NCI-H1694 (cell line): ENCODE measurements at places on chromosomes 1 and 21.

DNA sequence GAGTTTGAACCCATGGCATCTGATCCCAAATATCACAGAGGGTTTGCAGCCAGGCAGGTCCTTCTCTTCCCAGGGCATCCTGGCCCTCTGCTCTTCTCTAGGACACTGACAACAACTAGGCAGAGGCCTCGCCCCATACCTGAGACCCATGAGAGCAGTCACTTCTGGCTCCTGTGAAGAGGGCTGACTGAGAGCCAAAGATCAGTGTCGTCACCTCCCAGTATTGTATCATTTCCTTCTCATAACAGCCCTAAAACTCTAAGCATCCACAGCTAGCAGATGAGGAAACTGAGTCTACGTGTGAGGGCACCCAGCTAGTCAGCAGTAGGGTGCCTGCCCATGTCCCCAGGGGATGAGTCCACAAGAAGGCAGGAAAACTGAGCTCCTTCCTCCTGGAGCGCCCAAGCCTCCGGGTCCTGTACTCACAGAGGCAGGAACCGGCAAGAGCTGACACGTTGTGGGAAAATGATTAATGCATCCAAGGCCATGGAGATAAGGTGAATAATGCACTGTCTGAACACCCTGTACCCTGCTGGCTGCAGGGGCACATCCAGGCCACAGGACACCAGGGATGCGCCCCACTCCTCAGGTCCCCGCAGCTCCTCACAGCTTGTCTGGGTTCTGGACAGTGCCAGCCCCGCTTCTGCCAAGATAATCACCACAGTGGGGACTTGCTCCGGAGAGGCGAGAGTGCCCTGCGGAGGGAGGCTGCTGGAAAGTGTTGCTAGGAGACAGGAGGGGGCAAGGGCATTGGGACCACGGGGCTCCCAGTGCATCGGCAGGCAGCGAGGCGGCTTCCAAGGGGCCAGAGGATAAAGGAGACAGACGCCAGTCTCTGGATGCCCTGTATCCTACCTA lies 340.0 kb downstream of the NPHP4 start:
- DNase-seq, result no peak

- DNase-seq, result no peak
Measured at GRCh38 chr1:65065524-65066418, 82.2 kb upstream of the AK4 start.

GRCh38 chr1:212528501-212528900 lies 80.1 kb upstream of the ATF3 start:
- DNase-seq, result no peak

DNA sequence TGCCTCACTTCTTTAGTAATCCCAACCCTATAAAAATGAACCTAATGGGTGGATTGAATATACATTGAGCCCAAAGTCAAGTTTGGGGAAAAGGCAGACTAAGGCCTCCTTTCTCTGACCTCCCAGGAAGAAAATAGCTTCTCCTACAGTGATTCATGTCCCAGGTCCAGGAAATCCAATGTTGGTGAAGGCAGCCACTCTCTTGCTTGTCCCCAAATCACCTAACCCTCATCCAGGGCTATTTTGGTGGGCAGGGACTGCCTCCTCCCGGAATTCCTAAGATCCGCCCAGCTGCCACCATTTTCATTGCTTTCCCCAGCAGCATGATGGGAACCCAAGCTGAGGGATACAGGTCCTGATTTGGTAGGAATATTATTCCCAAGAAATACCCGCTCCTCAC lies 8.4 kb downstream of the MYOG start:
- DNase-seq, result no peak

DNA sequence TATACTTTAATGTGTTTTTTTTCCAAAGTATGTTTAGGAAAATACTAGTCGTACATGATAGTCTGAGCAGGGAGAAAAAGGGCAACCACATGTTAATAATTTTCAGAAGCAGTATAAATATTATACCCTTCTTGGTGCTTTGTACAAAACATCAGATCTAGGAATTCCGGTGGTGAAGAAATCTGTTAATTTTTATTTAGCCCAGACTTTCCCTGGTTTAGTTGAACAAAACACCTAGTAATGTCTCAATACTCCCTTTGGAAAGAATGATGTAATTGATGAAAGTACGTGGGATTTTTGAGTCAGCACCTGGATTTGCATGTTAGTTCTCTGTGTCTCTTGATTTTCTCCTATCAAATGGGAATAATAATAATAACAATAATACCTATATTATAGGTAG lies 38.4 kb upstream of the KCNK2 start:
- DNase-seq, result no peak

DNA sequence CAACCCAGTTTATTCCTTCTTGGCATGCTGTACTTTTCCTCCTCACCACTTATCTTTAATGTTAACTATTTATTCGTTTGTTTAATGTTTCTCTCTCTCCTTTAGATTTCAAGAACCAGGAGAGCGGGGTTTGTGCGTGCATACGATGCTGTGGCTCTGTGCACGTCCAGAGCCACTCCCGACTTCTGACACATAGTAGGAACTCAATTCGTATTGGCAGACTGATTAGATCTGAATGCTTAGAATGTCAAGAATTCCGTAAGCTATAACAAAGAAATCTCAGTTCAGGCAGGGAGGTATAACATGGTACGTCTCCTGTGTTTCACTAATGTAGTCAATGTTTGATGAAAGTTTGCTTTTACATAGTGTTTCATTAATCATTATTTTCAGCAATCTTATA lies 7.3 kb upstream of the GRIK1 start:
- no peak for DNase-seq

GRCh38 chr1:16386454-16387113 lies 19.5 kb downstream of the SZRD1 start:
- DNase-seq, result no peak

DNA sequence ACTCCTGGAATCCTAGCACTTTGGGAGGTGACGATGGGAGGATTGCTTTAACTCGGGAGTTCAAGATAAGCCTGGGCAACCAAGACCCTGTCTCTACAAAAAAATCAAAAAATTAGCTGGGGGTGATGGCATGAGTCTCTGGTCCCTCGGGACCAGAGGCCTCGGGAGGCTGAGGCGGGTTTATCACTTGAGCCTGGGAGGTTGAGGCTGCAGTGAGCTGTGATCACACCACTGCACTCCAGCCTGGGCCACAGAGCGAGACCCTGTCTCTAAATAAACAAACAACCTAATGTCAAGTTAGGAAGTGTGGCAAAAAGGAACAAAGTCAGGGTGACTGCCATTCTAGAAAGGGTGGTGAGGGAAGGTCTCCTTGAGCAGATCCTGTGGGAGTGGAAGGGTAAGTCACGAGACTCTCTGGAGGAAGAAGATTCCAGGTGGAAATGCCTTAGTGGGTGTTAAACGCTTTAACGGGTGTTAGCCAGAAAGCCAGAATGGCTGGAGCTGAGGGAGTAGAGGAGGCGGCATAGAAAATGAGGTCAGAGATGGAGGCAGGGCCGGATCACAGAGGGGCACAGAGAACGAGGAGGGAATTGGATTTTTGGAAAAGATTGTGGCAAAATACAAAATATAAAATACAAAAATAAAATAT lies 62.2 kb upstream of the ATP5PO start:
- DNase-seq, result no peak

GRCh38 chr1:67855961-67856360 lies 22.7 kb upstream of the GNG12 start:
- DNase-seq, result peak; percentile 44

- DNase-seq, result no peak
Measured at GRCh38 chr1:215473943-215474342, 93.2 kb upstream of the KCTD3 start.

- no peak for DNase-seq
Measured at GRCh38 chr21:42155045-42155855, 63.7 kb upstream of the ABCG1 start.

DNA sequence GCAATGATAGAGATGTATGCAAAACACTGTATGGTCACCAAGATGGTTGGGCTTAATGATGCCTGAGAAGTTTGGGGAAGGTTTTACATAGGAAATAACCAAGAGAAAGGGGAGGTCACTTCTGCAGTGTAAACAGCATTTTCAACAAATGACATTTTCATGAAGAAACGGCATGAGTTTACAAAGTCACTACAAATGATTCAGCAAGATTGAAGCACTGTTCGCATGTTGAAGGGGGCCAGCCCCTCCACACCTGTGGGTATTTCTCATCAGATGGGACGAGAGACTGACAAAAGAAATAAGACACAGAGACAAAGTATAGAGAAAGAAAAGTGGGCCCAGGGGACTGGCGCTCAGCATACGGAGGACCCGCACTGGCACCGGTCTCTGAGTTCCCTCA lies 234.1 kb upstream of the POGK start:
- DNase-seq, result no peak

GRCh38 chr1:55063577-55063942 lies 24.2 kb downstream of the PCSK9 start:
- DNase-seq, result no peak

DNA sequence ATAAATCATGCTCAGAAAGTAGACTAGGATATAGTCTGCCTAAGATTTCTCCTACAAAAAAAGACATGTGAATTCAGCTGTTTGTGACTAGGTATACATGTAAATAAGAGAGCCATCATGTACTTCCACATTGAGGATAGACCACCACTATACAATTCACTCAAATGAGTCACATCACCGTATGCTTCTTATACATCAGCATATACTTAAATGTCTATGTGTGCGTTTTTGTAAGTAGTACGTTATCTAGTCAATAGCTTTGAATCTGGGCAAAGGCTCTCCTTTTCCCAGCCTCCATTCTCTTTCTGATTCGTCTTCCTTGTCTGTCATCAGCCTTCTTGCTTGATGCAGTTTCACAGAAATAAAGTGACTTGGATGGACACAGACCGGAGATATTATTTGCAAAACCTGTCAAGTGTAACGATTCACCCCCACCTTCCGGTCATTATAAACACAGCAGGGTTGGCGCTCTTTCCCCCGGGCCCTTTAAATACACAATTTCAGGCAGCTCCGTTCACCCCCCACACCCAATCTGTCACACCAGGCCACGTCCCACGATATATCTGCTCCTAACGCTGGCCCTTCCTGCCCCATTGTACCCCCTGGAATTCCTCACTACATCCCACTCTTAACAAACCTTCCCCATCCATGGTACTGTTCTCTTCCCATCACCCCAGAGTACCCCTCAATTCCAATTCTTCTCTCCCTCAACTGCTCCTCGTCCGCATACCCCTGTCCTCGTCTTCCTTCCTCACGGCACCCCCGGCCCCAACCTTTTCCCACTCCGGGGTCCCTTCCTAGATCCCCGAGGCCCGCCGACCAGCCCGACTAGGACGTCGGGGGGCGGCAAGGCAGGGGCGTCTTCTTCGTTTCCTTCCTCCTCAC lies 636 bp downstream of the VAMP4 start:
- peak; percentile 14 for DNase-seq

- DNase-seq, result peak; percentile 72
Measured at GRCh38 chr1:68745011-68745410, 248.1 kb upstream of the DEPDC1 start.

DNA sequence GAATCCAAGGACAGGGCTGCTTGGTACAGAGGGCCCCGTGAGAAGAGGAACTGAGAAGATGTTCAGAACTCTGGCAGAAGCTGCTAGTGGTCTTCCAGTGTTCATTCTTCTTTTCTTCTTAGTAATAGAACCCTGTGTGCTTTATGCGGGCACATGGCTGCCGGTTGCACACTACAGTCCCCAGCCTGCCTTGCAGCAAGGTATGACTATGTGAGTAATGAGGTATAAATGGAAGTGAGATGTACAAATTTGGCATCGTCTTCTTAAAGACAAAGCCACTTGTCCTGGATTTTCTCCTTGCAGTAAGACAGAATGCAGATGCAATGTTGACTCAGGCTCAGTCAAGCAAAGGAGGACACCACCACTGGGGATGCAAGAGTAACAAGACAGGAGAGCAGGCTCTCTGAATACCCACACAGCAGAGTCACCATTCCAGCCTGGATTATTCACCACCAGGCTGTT lies 15.0 kb upstream of the ATP1B1 start:
- no peak for DNase-seq

GRCh38 chr1:200546577-200546976 lies 74.0 kb downstream of the KIF14 start:
- no peak for DNase-seq

DNA sequence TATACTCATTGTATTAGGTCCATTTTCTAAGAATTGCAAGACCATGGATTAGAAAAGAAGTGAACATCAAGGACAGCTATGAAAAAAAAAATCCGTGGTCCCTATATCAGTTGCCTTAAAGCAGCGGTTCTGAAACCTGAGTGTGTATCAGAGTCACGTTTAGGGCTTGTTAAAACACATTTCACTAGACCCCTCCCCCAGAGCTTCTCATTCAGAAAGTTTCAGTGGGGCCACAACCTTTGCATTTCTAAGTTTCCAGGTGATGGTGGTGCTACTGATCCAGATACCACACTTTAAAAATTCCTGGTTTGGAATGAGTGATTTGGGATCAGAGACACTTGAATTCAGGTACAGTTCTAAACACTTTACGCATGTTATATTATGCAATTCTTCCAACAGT lies 96.1 kb upstream of the PRMT6 start:
- DNase-seq, result no peak

DNA sequence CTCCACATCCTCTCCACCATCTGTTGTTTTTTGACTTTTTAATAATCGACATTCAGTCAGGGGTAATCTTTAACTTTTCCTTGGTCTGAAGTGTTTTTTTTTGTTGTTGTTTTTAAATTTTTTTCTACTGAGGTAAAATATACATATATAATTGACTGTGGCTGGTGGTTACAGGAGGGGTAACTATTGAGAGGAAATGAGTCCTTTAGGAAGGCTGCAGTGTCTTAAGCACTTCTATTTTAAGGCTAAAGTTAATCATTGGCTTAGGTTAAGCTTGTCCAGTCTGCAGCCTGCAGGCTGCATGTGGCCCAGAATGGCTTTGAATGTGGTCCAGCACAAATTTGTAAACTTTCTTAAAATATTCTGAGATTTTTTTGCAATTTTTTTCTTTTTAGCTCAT lies 172.5 kb downstream of the CTH start:
- DNase-seq, result no peak
